ENCODE measurements at places on chromosomes 5 and 9.

GRCh38 chr5:134427540-134428041, 15.9 kb upstream of the CDKN2AIPNL start:
- no peak overlapping the region for H3K27ac ChIP-seq
- H3K4me3 ChIP-seq, result no peak overlapping the region
- no peaks in the 10 kb centered on the region for H3K27me3 ChIP-seq
- no peak for DNase-seq
- H3K36me3 ChIP-seq, result no peaks in the 10 kb centered on the region

DNA sequence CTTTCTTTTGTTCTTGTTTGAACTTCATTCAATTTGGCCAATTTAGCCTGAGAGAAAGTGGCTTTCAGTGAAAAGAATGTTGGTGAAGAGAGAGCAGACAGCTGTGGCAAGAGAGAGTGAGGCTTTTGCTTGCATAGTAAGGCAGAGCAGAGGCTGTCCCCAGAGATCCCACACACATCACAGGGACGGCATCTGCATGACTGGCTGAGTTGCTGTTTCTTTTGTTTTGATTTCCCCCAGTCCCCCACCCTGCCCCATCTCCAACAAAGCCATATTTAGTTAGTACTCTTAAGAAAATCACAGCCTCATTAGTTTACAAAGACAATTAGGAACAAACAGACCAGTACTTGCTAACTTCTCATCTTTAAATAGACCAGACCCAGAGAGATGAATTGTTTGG, 363.9 kb upstream of the SEMA6A start:
- H3K4me3 ChIP-seq, result no peak overlapping the region
- no peaks in the 10 kb centered on the region for H3K27me3 ChIP-seq
- H3K27ac ChIP-seq, result no peak overlapping the region
- H3K4me1 ChIP-seq, result no peaks in the 10 kb centered on the region
- DNase-seq, result no peak
- no peaks in the 10 kb centered on the region for H3K36me3 ChIP-seq

DNA sequence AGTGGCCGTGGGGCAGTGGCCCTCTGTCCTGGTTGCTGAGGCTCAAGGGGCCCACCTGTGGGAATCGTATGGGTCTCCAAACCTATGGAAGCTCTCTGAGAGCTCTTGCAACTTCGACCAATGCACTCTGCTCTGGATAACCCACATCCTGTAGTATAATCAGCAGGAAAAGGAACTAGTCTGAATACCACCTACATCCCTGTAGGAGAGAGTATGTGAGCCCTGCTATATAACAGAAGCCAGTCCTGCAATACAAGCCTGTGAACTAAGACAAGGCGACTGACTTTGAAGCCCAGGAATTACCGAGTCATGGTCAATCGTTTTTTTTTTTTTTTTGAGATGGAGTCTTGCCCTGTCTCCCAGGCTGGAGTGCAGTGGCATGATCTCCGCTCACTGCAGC, 29.8 kb upstream of the BICD2 start:
- H3K4me3 ChIP-seq, result no peak overlapping the region
- no peaks in the 10 kb centered on the region for H3K36me3 ChIP-seq
- DNase-seq, result no peak

- no peak overlapping the region for H3K4me3 ChIP-seq
- no peak for DNase-seq
- H3K4me1 ChIP-seq, result no peaks in the 10 kb centered on the region
Measured at GRCh38 chr5:162407614-162408013, 340.0 kb downstream of the GABRG2 start.

GRCh38 chr9:72911816-72912215, 41.0 kb downstream of the ALDH1A1 start:
- H3K27ac ChIP-seq, result no peak overlapping the region
- no peaks in the 10 kb centered on the region for H3K36me3 ChIP-seq
- H3K4me3 ChIP-seq, result no peak overlapping the region
- no peak for DNase-seq

DNA sequence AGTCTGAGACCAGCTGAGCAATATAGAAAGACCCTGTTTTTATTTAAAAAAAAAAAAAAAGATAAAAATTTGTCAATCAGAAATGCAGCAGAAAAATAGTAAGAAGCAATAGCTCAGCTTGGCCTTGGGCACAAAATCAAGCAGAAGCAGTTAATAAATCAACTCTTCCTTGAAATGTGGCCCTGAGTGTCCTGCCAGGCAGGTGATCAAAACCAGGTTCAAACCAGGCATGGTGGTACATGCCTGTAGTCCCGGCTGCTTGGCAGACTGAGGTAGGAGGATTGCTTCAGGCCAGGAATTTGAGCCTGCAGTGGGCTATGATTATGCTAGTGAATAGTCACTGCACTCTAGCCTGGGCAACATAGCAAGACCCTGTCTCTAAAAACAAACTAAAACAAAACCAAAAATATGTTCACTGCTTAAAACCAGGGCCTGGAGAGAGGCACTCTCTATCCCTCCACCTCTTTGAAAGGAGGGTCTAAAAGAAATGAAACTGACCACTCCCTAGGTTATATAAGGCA, 27.9 kb upstream of the KLF9 start:
- no peak overlapping the region for H3K27ac ChIP-seq
- H3K27me3 ChIP-seq, result no peaks in the 10 kb centered on the region
- H3K4me1 ChIP-seq, result no peaks in the 10 kb centered on the region
- no peaks in the 10 kb centered on the region for H3K36me3 ChIP-seq
- no peak for DNase-seq

GRCh38 chr5:38148021-38148625, 110.2 kb upstream of the EGFLAM start:
- H3K27ac ChIP-seq, result no peak overlapping the region
- no peaks in the 10 kb centered on the region for H3K36me3 ChIP-seq
- H3K4me1 ChIP-seq, result no peaks in the 10 kb centered on the region
- DNase-seq, result no peak
- no peaks in the 10 kb centered on the region for H3K27me3 ChIP-seq
- H3K4me3 ChIP-seq, result no peak overlapping the region

DNA sequence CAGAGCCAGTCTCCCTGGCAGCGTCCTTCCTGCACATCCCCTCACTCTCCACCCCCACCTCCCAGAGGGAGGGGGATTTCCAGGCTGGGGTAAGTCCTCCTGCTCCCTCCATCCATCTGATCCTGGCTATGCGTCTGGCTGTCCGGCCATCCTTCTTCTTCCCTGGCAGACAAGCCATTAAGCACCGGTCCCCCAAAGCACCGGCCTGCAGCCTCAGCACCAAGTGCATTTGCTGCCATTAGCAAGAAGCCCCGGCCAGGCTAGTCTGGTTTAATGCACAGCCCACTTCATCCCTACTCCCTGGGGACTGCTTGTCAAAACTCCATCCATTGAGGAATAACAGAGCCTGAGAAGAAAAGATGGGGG, 208.7 kb upstream of the IER5L start:
- no peak overlapping the region for H3K4me3 ChIP-seq
- peaks cover 39% of the 10 kb centered on the region for H3K27me3 ChIP-seq
- DNase-seq, result no peak
- H3K36me3 ChIP-seq, result no peaks in the 10 kb centered on the region
- H3K4me1 ChIP-seq, result no peaks in the 10 kb centered on the region

- H3K36me3 ChIP-seq, result no peaks in the 10 kb centered on the region
- H3K4me3 ChIP-seq, result no peak overlapping the region
- DNase-seq, result peak; percentile 48
Measured at GRCh38 chr5:89934069-89934468, 475.5 kb downstream of the CETN3 start.

GRCh38 chr5:122967625-122968024, 68.9 kb downstream of the PPIC start:
- no peaks in the 10 kb centered on the region for H3K4me1 ChIP-seq
- H3K36me3 ChIP-seq, result no peaks in the 10 kb centered on the region
- H3K4me3 ChIP-seq, result no peak overlapping the region

Data from MM.1S (cell line).